ENCODE measurements at places on chromosomes 11 and 22.

DNA sequence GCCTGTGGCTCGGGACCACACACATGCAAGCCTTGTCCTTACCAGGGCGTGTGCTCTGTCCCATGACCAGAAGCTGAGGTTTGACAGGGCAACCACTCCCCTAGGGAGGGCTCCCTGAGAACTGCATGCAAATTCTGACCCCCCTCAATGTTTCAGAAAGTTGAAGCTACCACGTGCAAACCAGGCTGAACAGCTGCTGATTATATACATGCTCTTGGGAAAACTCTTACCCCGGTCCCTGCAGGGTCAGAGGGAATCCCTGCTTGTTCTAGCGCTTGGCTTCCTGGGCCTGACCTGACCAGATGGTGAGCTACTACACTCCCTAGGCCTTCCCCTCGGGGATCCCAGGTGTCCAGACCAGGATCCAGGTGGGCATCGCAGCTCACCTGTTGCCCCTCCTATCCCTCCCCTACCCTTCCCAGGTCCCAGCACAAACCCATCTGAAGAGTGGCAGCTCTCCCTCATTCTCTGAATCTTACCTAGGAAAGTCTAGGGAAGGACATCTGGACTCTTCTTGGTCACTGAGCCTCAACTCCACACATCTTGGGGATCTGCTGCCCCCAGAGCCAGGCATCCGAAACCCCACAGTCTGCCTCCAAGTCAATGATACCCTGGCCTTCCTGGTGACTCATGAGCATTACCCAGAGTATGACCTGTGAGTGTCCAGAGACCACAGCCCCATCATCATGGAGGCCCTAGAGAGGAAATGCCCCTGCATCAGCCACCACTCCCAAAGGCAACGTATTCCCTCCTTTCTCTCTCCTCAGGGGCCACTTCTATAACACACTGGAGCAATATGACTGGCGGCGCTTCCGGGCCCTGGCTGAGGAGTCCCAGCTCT is 61.5 kb downstream of the BTG4 start:
- no peak for DNase-seq

DNA sequence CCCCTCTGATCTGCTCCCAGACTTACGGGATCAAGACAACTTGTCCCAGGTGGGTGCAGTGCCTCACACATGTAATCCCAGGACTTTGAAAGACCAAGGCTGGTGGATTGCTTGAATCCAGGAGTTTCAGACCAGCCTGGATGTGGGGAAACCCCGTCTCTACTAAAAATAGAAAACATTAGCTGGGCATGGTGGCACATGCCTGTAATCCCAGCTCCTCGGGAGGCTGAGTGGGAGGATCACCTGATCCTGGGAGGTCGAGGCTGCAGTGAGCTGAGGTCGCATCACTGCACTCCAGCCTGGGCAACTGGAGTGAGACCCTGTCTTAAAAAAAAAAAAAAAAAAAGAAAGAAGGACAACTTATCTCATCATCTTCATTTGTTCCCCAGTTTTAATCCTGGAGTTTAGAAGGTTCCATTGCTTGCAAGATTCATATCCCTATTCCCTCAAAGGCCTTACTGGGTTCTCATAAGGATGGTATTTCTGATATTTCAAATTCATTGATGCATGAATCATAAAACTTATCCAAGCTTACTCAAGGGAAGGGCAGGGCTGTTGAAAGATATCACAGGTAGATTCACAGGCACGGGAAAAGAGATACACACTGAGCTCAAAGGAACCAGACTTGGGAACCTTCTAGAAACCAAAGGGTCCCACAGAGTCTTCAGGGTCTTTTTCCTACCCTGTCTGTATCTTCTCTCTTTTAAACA is 14.6 kb downstream of the ENDOD1 start:
- DNase-seq, result no peak

DNA sequence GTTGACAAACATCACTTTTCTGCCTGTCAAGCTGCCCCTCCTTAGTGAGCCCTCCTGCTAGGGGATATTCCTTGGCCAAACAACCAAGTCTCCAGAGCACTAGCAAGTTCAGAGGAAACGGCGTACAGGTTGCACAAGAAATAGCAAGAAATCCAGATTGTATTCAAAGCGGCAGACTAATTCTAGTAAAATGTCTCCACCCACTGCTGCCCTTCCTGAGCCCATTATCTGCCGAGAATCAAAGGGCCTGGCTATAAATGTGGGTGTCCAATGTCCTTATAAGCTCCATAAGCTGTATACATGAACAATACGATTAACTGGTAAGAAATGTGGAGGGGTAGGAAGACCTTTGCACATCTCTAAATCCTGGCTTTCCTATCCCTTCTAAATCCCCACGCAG is 44.0 kb upstream of the AKIP1 start:
- no peak for DNase-seq

GRCh38 chr11:128519338-128519737 is 68.0 kb downstream of the ETS1 start:
- DNase-seq, result no peak

DNA sequence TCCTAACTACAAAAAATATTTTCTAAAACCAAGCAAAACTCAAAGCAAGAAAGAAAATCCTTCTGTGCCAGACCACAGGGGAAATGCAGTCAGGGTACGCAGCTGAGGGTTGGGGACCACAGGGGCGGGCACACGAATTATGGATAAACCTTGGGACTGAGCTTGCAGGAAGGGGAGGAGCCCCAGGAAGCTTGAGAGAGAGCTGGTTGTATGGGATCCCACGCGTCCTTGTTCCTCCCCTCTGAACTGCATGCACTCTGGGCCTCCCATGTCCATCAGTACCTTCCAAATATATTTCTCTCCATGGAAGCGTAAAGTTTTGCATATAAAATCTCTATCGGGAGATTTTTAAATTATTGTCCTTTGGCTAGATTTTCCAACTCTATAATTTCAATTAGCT is 673.4 kb downstream of the TBC1D22A start:
- DNase-seq, result no peak

DNA sequence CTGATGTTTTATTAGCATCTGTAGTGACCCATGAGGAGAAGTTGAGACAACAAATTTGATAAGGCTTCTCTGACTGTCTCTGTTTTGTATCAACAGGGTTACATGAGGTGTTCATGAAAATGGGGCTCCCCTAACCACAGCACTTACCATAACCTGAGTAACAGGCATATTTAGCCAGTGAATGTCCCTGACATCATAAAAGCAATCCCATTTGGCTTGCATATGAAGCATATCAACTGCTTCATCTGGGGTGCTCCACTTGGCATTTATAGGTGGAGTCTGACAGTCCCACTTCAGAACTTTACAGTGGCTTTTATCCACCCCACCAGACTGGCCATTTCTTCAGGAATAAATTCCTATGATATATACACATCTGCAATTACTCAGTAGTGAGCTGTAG is 257.6 kb downstream of the LUZP2 start:
- no peak for DNase-seq

- DNase-seq, result no peak
Measured at GRCh38 chr11:130063451-130063850, 6.2 kb upstream of the APLP2 start.

DNA sequence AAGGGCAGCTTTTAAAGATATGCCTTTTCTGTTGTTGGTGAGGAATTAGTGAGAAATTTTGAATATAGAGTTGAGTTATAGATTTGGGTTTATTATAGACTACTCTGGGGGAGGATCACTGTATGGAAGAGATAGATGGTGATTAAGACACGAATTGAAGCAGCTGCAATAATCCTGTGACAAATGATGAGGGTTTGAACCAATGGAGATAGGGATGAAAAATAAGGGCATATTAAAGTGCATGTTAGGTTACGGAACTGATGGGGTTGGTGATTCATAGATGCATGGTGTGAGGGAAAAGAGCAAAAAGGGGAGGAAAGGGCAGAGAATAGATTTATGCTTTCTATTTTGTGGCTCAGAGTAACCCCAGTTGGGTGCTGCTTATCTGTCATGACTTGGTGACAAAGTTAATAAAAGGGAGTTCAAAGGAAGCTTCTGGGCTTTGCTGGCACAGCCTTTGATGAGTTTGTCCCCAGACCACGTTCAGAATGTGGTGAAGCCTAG is 11.8 kb downstream of the C11orf87 start:
- DNase-seq, result no peak

DNA sequence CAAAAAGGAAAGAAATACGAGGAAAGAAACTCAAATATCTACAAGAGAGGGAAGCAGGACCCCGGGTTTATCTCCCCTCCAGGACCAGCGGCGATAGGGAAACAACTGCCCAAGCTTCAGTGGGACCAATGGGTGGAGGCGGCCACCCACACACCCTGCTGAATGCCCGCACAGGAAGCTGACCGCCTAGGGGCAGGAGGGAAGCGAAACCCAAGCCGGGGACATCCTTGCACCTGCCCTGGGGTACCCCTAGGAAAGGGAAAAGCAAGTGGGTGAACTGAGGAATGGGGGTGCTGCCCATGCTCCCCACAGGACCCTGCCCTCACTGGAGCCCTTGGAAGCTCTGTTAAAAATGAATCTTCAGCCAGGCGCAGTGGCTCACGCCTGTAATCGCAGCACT is 27.6 kb upstream of the HMOX1 start:
- no peak for DNase-seq

- no peak for DNase-seq
Measured at GRCh38 chr11:75627906-75628668, 40.8 kb downstream of the MAP6 start.

DNA sequence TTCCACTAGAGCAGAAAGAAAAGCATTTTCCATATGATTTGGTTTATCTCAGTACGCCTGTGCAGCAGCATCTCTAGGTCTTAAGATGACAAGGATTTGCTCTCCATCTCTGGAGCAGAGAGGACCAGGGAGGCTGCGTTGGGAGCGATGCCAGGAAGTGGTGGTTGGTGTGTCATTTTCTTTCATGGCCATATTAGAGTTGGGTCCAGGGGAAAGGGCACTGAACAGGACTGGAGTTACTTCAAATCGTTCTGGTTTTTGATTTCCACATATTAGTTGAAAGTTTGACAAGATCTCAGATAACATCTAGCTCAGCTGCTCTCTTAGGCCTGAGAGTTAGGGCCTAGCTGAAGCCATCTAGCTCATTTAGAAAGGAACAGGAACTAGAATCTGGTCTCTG is 157.7 kb downstream of the ADAMTS15 start:
- DNase-seq, result no peak

- DNase-seq, result no peak
Measured at GRCh38 chr22:47110817-47111443, 348.5 kb downstream of the TBC1D22A start.

DNA sequence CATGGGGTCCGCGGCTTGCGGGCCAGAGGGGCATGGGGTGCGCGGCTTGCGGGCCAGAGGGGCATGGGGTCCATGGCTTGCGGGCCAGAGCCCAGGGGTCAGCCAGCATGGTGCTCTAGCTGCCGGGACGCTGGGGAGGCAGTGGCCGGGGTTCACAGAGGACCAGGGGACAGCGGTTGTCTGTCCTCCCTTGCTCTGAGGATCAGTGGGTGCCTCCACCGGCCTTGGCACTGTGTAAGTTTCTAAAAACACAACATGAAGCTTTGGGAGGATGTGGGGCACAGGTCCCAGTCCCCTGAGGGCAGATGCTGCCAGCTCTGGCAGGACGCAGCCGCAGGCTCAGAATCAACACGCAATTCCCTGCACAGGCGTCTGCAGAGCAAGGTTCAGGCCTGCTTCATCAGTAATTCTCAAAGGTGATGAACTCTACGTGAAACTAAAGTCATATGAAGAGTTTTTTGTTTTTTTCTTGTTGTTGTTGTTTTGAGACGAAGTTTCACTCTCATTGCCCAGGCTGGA is 3.0 kb downstream of the MLC1 start:
- DNase-seq, result no peak

- peak; percentile 30 for DNase-seq
Measured at GRCh38 chr22:50271519-50271970, 1.4 kb upstream of the MAPK11 start.

GRCh38 chr11:65305501-65306268 is 9.0 kb upstream of the CDC42EP2 start:
- no peak for DNase-seq

DNA sequence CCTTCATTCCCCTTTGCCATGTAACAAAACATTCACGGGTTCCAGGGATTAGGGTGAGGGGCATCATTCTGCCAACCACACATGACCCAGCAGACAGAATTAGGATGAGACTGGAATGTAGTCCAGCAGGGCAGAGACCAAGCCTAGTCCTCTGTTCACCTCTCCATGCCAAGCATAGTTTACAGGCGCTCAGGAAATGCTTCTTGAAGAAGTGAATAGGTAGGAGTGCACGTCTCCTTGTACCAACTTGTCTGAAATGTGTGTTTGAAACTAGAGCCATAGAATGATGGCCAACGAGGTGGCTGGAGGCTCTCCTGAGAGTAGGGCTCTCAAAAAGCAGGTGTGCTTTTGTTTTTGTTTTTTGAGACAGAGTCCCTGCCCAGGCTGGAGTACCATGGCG is 8.2 kb downstream of the SPINDOC start:
- DNase-seq, result no peak

DNA sequence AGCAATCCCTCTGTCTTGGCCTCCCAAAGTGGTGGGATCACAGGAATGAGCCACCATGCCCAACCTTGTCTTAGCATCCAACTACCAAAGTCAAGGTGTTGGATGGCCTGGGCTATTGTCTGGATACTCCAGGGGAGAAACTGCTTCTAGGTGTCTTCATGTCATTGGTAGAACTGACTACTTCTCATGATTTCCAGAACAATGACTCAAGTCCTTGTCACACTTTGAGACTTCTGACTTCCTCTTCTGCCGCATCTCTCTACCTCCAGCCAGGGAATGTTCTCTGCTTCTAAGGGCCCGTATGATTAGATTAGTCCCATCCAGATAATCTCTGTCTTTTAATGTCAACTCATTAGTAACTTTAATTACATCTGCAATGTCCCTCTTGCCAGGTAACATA is 30.6 kb downstream of the APOL6 start:
- DNase-seq, result no peak

DNA sequence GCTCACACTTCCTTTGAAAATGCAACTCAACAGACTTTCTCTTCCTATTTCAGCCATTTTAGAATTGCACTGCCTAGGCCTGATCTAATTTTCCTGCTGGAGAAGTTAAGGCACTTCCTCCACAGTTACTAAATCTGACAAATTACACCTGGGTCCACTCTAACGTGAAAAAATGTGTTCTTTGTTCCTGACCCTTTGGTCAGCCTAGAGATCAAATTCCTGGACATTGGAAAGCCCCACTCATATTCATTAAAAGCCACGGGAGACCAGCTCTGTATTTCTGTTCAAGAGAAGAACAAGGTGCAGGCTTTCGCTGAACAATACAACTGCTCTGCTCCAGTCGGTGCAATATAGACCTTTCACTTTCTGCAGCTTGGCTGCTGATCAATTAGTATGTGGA is 96.6 kb downstream of the MPPED2 start:
- no peak for DNase-seq

DNA sequence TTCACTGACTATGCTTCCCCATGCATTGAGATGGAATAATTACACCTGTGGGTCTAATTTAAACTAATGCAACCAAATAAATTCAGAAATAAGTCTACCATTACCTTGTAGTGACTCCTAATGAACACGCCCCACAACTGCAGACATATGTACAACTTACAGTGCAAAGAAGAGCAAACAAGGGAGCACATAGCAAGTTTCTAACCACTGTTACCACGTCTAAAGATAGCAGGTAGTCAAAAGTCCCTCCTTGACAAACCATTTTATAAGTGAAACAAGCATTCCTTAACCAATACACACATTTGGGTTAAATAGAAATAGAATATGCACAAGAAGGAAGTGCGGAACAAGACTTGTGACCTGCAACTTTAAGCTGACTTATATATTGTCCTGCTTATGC is 20.6 kb downstream of the PHF21A start:
- no peak for DNase-seq
